Stimulated activated CD4-positive, alpha-beta T cell treated with anti-CD3 and anti-CD28 coated beads, Interleukin-15, amount 100 ng/mL, for 1 hour (primary cell): ENCODE measurements at places on chromosomes 6 and 20.

DNA sequence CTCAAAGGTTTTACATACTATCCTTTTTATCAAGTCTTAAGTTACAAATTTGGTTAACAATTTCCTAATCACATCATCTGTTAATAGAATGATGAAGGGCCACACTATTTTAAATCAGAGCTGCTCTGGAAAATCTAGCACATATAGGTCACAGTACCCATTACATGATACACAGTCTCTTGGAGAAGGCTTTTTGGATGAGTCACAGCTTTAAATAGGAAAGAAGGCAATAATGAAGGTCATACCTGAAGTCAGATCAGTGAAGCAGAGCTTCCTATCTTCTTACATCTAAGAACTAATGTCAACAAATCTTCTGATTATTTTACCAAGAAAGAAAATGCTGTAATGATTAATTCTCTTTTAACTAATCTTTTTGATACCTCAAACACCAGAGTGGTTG, 248.5 kb downstream of the BTBD9 start:
- no peak for DNase-seq

DNA sequence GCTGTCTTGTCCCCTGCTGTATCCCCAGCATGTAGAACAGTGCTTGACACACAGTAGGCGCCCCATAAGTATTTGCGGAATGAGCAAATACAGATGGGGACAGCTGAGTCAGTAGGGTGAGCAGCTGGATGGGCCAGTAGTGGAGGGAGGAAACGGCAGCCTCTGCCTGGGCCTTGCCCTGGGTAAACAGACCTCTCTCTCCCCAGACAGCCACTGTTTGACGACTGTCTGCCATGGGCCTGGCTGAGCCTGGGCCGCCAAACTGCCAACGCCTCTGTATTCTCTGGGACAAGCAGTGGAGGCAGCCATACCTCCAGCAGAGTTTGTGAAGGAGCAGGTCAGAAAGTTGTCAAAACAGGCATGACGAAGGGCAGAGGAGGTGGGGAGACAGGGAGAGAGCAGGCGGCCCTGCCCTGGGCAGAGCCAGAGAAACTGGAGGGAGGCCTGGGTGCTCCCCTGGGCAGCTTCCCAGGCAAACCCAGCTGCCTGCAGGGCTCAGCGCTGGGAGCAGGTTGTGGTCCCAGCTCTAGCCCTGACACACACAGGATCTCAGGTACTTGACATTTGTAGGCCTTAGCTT, 15.2 kb downstream of the HNF4A start:
- DNase-seq, result no peak

DNA sequence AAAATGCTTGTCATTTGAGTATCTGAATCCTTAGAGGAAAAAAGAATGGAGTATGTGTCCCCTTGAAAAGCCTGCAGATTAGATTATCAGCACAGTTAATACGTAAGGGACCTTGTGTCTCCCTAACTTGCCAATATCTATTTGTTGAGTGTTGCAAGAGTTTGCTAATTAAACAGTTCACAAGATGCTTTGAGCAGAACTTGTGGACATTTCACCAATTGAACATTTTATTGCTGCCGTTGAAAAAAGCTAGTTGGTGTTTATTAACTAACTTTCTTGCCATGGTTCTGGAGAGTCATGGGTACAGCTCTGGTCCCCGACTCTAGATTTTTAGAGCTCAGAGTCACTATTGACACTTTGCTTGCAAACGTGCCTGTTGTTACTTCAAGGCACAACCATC, 30.6 kb upstream of the PRDM1 start:
- no peak for DNase-seq

GRCh38 chr6:3885262-3886036, 36.3 kb downstream of the FAM50B start:
- no peak for DNase-seq

DNA sequence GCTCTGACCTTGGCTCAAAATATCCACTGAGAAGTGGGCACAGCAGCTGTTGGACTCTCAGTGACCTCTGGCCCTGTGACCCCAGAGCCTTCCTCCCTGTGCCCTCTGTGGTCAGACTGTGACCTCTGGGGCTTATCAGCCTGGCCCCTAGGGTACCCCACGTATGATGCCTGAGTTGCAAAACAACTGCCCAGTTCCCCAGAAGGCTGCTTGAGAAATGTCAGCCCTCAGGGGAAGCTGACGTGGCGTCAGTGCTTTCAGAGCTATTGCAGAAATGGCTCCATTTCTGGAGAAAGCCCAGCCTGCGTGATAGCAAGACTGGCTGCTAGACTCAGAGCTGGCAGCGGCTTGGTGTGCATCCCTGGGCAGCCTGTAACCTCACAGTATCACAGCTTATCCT, 31.5 kb upstream of the TGM2 start:
- no peak for DNase-seq

DNA sequence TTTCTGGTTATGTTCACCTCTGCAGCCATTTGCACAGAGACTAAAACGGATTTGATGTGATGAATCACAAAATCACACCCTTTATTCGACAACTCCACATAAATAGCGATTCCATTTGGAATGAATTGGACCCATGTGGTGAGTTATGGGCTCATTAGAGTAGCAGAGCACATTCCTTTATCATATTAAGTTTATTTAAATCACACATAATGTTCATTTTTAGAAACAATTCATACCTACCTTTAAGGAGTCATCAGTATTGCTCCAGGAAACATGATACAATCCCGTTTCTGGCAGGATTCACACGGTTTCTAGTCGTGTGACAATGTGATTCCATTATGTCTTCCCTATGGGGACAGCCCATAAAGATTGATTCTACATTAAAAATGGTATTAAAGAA, 303.5 kb downstream of the CDH4 start:
- no peak for DNase-seq

DNA sequence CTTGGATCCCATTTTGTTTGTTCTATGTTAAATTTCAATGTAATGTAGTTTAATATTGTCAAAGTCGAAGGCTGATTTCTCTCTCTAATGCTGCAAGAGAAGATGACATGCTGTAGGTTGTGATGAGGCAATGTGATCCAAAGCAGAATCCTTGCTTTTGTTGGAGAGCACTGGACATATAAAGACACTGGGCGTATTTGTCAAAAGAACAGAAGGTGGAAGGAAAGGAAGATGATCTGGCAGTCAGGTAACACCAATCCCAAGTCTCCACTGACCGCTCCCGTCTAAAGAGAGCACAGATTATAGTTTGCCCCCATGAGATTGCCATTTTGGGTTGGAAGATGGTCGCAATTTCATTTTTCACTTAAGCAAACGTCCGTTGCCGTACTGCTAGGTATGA, 935 bp upstream of the RFX6 start:
- no peak for DNase-seq

DNA sequence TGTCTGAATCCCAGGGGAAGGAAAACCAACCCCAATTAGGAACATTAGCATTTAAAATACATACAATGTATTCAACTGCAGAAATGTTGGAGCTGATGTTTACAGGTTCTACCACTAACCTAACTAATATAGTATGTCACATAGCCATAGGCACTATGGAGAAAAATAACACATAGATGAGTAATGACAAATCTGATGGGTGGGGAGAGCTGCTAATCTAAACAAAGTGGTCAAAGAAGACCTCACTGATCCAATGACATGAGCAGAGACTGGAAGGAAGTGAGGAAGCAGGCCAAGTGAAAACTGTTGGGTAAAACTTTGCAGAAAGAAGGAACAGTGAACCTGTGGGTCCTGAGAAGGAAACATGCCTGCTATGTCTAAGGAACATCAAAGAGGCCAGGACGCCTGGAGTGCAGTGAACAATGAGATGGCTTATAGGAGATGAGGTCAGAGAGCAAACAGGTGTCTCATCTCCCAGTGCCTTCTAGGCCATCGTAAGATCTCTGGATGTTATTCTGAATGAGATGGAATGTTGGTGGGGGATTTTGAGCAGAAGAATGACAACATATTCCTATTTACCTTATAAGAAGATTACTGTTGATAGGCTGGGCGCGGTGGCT, 135.7 kb downstream of the ALDH8A1 start:
- no peak for DNase-seq

DNA sequence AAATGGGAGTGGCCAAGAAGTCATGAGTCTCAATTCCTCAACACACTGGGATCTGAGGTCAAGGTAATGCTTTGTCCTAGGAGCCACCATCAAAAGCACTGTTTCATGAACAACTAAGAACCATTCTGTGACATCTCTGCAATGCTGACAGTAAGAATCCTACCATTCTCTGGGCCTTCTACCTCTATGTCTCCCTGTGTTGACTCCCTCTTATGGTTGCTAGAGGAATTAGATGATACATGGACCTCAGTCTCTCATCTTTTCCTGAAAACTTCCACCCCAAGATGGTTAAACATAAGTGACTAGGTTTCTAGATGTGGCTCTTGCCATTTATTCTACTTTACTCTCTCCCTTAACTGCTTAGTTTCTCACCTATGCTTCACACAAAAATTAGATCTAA, 9.1 kb downstream of the MTRF1L start:
- no peak for DNase-seq

- no peak for DNase-seq
Measured at GRCh38 chr6:33276581-33276863, 401 bp upstream of the B3GALT4 start.
